ENCODE measurements at places on chromosomes 6 and 20.
A peak's percentile ranks its signal among the peaks of the same experiment; 100 is the strongest.

DNA sequence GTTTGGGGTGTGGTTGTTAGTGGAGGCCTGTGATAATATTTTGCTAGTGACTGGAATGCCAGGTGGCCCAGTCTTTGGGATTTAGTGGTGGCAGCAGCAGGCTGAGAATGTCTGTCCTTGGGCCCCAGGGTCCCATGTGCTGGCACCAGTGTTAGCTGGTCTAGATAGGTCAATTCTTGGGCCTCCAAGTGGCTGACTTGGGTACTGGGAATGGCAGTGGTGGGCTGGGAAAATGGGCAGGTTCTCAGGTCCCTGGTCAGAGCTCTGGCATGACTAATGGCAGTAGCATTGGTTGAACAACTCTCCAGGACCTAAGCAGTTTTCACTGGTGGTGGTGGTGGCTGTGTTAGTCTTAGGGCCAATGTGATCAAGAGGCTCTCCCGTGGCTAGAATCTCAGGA lies 50.3 kb downstream of the OLIG3 start:
- DNase-seq = no peak

DNA sequence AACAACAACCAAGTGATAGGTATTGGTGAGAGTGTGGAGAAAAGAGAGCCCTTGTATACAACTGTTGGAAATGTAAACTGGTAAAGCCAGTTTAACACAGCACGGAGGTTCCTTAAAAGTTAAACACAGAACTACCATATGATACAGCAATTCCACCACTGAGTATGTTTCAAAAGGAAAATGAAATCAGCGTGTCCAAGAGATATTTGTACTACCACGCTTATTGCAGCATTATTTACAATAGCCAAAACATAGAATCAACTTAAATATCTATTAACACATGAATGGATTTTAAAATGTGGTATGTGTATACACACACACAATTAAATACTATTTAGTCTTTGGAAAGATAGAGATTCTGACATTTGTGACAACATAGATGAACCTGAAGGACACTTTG lies 1.1 kb downstream of the PTCHD4 start:
- no peak for DNase-seq

DNA sequence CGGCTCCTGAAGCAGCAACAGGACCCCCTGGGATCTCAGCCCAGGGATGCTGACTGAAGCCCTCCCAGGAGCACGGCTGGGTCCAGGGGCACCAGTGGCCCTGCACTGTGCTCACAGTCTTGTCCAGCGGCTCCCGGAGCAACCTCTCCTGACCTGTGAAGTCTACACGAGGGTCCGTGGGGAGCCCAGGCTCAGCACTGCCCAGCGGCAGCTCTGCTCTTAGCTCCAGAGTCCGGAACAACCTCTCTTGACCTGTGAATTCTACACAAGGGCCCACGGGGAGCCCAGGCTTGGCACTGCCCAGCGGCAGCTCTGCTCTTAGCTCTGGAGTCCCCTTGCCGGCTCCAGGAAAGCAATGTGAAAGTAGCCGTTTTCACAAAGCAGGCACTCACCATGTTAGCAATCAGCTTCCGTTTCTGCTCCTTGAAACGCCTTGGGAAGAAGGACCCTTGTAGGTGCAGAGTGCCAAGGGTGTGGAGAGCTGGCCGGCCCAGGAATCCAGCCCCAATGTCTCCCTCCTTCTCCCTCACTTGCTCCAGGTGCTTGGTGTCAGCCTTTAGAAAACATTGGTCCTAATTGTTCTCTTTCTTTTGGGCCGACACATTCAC lies 310.9 kb downstream of the CDH4 start:
- no peak for DNase-seq

- no peak for DNase-seq
Observed at GRCh38 chr20:63254606-63255384, 532 bp upstream of the NKAIN4 start.

DNA sequence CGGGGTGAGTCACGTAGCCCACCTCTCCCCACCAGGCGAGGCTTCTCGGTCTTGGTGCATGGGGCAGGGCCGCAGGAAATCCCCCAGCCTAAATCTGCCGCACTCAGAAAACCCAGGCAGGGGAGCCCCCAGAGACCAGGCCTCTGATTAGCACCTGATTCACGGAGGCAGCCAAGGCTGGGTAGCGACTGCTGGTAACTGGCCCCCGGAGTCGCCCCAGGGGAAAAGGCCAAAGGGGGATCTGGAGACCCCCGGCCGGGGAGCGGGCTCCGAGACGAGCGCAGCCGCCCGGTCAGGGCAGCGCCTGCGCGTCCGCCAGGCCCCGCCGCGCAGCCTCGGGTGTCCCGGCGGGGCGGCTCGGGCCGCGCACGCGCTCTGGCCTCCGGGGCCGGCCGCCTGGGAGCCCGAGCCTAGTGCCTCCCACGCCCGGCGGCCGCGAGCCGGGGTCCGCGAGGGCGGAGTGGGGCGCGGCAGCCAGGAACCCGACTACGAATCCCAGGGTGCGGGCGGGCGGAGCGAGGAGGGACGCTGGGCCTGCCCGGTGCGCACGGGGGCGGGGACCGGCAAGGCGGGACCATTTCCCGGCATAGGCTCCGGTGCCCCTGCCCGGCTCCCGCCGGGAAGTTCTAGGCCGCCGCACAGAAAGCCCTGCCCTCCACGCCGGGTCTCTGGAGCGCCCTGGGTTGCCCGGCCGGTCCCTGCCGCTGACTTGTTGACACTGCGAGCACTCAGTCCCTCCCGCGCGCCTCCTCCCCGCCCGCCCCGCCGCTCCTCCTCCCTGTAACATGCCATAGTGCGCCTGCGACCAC lies at the start of gene DUSP22:
Gene DUSP22, plus strand, starts transcription at position 791 of the 809 bp plus-strand sequence. CDS start 53 bp downstream, outside the sequence.
- DNase-seq = peak; percentile 88

- no peak for DNase-seq
Observed at GRCh38 chr20:49727478-49727877, 13.8 kb upstream of the B4GALT5 start.

DNA sequence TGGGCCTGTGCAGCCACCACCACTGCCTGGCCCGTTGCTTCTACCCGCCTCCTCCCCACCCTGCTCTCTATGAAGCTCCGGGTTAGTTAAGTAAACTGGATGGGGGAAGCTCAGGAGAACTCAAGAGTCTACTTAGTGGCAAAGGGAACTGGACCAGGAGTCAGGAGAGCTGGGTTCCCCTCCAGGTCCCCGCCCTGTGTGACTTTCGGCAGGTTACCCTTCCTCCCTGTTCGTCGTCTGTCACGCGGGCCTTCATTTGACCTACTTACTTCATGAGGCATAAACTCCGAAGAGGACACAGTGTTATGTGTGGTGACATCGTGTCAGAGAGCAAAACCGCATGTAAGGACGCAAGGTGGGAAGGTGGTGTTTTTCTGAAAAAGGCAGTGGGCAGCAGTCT lies 75.3 kb downstream of the TCP11 start:
- no peak for DNase-seq

DNA sequence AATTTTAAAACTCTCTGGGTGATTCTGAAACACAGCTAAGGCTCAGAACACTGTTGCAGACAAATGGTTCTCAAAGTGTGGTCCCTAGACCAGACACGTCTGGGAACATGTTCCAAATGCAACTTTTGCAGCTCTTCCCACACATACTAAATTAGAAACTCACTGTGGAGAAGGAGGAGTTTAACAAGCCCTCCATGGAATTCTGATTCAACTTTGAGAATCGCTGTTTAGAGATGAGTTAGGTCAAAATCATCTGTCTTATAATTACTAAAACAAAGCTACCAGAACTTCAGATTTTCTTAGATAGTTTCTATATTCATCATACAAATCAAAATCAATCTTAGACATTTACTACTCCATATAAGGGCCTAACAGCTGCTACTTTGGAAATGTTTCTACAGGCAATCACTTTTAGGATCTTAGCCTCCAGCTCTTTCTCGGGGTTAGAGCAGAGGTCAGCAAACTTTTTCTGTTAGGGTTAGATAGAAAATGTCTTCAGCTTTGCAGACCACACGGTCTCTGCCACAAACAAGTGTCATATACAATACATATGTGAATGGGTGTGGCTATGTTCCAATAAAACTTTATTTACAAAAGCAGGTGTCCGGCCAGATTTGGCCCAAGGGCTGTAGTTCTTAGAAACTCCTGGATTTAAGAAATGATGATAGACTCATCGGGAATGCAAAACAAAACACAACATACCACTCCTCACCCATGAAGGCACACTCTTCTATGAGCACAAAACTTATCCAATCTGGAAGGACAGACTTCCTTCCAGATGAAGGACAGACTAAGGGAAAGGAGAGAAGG lies 50.0 kb upstream of the ARHGAP18 start:
- DNase-seq = peak; percentile 16

DNA sequence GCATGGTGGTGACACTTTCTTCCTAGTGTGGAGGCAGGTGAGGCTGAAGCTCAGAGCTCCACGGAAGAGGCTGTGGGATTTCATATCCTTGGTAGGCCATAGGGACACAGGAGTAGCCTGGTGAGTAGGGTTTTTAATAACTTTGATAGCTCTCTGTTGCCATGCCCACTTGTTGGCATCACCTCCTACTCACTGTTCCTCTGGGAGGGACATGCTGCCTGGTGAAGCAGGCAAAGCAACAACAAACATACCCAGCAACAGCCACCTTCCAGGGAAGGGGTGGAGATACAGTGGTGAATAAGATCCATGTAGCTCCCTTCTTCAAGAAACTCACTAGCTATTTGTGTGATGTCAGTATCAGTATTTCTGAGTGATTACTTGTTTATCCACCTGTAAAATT lies 285.4 kb downstream of the CLIC5 start:
- no peak for DNase-seq

DNA sequence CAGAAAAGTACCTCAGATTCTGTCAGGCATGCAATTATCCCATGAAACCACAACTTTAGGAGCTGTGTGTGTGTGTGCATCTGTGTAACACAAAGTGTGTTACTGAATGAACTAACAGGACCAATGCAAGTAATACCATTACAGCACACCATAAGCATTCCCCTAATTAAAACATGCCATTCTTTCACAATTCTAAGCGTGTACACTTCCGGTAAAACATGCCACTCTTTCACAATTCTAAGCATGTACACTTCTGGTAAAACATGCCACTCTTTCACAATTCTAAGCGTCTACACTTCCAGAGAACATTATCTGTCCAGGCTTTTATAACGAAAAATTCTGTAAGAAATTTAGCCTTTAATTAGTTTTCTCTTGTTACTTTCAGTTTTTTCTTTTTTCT lies 238.2 kb downstream of the GMDS start:
- no peak for DNase-seq

GRCh38 chr6:112806163-112806865 lies 459.2 kb downstream of the RFPL4B start:
- peak; percentile 86 for DNase-seq

DNA sequence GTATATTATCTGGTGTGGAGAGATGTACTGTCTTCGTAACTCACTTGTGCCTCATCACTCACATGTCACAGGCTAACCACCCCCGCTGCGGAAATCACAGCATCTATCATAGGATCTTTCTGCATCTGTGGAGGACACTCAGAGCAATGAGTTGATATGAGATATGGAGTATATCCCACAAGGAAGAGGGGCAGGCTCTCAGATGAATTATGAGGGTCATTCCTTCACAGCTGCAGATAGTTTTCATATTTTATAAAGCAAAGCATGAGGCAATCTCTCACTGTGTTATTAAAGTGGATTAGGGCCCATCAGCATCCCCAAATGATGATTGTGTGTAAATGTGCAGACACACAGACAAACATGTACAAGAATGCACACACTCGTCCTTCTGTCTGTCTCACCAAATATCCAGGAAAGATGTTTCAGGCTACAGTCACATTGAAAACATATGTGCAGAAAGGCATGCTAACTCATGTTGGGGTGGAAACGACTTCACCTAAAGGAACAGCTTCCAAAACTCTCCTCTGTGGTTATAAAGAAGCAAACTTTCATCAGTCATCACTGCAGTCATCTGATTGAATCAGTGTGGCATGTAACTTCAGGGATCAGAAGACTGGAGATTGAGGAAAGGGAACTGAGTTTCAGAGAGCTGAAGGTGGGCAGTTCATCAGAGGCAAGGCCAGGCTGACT lies 164.7 kb downstream of the FOXC1 start:
- no peak for DNase-seq

- peak; percentile 80 for DNase-seq
Observed at GRCh38 chr6:113719545-113719944, 137.6 kb upstream of the MARCKS start.

GRCh38 chr20:32820698-32821377 lies 1.1 kb downstream of the MAPRE1 start:
- no peak for DNase-seq

DNA sequence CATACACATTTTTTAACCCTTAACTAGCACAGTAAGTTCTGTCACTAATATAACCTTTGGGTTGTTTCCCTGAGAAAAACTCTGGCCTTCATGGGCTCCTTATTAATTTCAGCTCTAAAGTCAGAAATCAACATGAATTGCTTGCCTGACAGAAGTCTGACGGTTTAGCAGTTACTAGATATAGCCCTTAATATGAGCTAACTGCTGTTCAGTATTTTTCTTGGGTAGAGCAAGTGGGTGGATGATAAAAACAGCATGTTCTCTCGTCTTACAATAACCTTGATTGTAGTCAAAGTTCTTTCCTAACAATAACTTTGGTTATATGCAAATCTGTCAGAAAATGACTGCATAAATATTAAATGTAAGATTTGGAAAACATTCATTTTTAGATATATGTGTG lies 81.0 kb downstream of the SH3BGRL2 start:
- no peak for DNase-seq
